Caco-2 (cell line): ENCODE measurements at places on chromosomes 12 and 14.
A peak's percentile ranks its signal among the peaks of the same experiment; 100 is the strongest.

DNA sequence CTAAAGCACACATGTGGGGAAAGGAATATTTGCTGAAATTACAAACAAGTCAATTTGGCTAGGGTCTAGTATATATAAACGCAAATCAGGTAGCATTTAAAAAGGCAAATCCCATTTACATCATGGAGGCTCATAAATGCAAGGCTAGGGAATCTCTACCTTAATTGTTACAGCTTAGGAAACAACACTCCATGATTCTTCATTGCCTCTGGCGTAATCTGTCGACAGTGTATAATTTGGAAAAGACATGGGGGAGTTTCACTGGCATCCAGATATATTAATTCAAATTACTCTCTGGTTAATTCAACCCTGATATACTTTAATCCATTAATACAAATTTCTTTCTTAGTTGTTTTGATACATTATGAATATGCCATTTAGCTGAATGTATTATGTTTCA is 1630.2 kb upstream of the FLRT2 start:
- DNase-seq = no peak

- no peak for DNase-seq
These were observed 96.6 kb downstream of the CFAP54 start for GRCh38 chr12:96585977-96586376.

- no peak for DNase-seq
These were observed 17.2 kb downstream of the NKX2-1 start for GRCh38 chr14:36502558-36503508.

DNA sequence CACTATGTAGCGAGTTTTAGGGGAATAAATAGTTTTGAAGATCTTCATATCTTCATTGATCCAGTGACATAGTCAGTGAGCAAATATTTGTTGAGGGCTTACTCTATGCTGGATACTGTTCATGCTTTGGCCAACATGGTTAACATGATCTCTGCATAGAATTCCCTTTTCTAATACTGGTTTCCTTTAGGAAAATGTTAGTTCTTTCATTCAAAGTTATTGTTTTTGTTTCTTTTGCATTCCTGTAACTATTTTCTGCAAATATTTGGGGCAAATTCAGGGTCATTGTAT is 226.5 kb downstream of the C12orf50 start:
- no peak for DNase-seq

- no peak for DNase-seq
These were observed 39.8 kb upstream of the PWP1 start for GRCh38 chr12:107645630-107646333.

- no peak for DNase-seq
These were observed 17.8 kb upstream of the GAS2L3 start for GRCh38 chr12:100555722-100556121.

DNA sequence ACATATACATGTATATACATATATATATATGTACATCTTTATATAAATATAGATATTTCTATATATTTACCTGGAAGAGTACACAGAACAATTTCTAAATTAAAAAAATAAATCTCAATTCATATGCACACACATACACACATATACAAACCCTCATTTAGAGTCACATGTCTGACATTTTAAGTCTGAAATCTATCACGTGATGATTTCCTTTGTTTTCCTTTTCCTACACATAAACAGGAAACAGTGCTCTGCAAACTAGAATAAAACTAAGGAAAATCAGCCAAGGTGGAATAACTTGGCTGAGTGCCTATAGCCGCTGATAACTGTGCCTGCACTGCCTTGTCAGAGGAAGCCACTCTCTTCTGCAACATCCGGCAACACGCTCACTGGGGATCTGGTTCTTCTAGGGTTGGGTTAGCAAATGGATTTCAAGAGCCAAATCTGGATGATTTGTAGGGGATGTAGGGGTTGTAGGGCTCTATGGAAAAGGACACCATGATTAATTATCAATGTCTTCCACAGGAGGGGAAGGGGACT is 480.7 kb downstream of the TMEM132D start:
- no peak for DNase-seq

- DNase-seq = no peak
These were observed 31.3 kb downstream of the A2M start for GRCh38 chr12:9084417-9084816.

DNA sequence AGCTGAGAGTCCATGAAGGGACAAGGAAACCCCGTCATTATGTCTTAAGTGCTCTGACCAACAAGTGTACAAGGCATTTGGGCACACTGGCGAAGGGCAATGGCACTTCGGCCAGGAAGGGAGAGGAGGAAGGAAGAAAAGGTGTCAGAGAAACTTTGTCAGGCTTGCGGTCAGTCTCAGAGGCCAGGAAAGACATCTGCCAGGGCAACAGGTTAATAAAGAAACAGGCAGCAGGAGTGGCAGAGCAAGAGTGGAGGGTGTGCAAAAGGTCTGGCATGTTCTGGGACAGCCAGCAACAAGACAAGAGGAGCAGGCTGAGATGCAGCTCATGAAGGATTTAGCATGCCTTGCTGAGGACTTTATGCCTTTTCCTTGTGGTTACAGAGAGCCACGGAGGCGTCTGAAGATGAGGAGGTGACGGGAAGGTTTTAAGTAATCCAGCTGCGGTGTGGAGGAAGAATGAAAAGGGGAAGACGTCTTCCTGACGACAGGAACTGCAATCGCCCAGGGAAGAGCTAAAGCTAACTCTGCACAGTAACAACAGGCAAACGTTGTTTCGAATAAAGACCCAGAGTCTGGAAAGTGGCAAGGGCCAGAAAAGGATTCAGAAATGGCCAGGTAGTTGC is 13.1 kb downstream of the APPL2 start:
- DNase-seq = no peak

DNA sequence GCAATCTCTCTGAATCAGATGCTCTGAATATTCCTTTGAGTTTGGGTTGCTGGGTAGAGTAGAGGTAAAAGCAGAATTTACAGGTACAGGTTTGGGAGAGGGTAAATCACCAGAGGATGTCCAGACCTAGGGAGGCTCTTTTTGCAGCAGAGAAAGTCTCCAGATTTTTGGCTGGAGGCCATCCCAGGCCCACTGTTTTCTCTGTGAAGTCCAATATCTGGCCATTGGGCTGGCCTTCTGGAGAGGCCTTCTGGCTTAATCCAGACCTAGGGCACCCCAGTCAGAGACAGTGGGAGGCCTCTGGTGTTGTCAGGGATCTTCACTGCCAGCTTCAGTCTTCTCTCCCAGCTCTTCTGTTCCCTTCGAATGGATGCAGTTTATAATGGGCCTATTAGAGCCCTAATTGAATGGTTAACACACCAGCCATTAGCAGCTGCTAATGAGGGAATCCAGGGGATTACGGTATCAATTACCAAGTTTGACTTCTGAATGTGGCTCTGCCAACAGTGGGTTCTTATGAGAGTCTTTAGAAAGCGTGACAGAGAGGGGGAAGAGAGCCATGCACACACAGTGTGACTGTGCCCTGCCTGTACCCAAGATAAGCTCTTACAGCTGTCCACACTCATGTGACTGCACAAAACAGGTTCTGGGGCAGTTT is 183.1 kb downstream of the EMP1 start:
- no peak for DNase-seq

DNA sequence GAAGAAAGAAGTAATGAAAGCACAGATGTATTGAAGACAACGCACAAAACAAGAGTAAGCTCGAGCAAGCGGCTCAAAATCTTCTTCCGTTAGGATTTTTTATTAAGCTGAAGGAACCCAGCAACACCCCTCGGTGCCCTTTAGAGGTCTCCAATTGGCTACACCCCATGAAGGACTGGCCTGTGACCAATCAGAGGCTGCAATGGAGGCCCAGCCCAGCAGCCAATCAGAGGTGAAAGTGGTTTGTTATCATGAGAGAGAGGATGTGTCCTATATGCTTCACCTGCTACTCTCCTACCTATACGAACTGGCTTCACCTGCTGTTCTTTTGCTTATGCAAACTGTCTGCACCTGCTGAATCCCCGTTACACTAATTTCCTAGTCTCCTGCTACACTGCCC is 358.8 kb downstream of the C12orf50 start:
- DNase-seq = peak; percentile 46

DNA sequence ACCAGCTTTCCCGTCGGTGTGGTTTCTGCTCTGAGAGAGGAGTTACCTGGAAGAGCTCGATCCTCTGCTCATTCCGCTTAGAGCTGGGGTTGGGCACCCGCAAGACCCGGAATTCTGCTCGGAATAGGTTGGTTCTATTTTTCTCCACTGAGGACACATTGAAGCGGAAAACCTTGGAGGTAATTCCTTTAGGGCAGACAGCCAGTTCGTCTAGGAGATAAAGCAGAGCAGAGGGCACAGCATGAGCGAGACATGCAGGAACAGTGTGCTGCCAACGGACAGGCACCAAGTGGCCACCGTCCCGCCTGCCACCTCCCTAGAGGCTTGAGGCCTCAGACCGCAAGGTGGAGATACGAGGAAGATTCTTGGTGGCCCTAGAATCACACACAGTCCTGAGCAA is 10.3 kb downstream of the TGFB3 start:
- DNase-seq = no peak

- DNase-seq = no peak
These were observed 107.2 kb downstream of the RBM19 start for GRCh38 chr12:113858841-113859386.

DNA sequence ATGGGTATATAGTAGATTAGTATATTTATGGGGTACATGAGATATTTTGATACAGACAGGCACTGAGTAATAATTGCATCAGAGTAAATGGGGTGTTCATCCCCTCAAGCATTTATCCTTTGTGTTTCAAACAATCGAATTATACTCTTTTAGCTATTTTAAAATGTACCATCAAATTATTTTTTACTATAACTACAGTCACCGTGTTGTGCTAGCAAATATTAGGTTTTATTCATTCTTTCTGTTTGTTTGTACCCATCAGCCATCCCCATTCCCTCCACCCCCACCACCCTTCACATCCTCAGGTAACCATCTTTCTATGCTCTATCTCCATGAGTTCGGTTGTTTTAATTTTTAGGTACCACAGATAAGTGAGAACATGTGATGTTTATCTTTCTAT is 115.8 kb downstream of the NUBPL start:
- DNase-seq = no peak

DNA sequence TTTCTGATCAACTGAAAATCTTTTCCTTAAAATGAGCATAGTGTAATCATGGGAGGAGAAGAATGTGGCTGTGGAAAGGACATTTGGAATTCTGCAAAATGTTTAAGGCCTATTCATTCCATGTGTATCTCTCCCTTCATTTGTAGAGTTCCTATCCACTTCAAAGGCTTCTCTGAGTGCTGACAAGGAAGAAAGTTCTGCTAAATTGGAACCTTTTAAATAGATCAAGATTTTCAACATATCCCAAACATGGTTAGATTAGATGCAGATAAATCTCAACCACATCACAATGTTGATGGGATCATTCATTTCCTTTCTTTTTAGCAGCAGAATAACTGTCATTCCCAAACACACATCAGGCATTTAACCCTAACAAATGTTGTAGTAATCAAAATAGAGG is 28.4 kb upstream of the SIX1 start:
- DNase-seq = no peak

DNA sequence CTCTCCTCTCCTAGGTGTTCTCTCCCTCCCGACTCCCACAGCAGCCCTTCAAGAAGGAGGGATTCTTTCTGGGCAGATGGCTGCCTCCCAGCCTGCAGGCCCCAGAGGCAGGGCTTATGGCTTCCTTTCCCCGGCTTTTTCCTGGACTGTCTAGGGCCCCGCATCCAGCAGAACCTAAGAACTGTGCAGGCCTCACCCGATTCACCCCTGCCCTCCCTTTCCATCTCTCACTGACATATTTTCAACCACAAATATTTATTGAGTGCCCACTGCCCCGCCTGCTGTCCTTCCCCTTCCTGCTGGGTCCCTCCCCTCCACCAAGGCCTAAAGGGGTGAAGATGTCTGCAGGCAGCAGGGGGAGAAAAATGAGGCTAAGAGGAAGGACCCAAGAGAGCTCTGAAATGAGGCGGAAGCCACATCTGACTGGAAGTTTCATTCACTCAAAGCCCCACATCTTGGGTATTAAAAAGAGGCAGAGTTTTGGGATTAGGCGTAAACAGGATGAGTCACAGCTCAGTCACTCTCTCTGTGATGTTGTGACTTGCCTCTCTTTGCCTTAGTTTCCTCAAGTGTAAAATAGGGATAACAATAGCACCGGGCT is 2.9 kb downstream of the SCNN1A start:
- DNase-seq = peak; percentile 77

- DNase-seq = no peak
These were observed 1.0 kb downstream of the CACNA2D4 start for GRCh38 chr12:1917172-1918070.

GRCh38 chr12:79206871-79207270 is 342.3 kb downstream of the SYT1 start:
- no peak for DNase-seq

DNA sequence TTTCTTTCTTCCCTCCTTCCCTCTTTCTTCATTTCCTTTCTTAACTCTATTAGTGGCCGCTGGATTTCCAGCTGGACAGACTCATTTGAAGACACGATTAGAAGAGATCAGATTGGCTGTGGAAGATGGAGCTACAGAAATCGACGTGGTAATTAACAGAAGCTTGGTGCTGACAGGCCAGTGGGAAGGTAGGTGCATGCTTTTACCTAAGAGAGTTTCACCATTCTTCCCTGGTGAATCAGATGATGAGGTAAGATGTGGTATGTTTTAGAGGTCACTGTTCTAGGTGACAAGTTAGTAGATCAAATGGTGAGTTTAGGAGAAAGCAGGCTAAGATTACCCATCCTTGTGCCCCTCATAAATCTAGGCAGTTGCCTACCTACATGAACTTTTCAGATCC is 51.6 kb downstream of the DERA start:
- no peak for DNase-seq

- no peak for DNase-seq
These were observed 115.3 kb downstream of the ALG10B start for GRCh38 chr12:38431921-38432320.

DNA sequence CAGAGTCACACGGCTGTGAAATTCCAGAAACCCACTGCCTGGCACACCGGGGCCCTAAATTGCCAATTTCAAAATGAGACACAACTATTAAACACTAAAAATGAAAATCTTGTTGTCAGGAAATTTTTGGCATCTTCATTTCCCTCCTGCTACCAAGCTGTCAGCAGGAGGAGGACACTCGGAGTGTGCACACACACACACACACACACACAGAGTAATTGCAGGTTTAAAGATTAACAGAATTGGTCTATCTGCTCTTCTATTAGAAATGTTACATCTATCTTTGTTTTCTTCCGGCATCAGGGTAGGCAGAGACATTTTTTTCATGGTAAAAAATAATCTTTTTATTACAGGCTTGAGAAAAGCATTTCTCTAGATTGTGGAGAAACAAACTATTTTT is 314.2 kb downstream of the EGLN3 start:
- DNase-seq = no peak

GRCh38 chr12:103640831-103641230 is 53.8 kb downstream of the STAB2 start:
- DNase-seq = no peak

- DNase-seq = no peak
These were observed 42.7 kb downstream of the ALX1 start for GRCh38 chr12:85322715-85323114.
